ENCODE measurements at places on chromosomes 16 and 17.

- DNase-seq, result peak; percentile 60
Observed at GRCh38 chr16:588639-588888, 1.3 kb upstream of the RAB40C start.

- DNase-seq, result peak; percentile 69
Observed at GRCh38 chr17:751269-752001, 629 bp downstream of the GEMIN4 start.

DNA sequence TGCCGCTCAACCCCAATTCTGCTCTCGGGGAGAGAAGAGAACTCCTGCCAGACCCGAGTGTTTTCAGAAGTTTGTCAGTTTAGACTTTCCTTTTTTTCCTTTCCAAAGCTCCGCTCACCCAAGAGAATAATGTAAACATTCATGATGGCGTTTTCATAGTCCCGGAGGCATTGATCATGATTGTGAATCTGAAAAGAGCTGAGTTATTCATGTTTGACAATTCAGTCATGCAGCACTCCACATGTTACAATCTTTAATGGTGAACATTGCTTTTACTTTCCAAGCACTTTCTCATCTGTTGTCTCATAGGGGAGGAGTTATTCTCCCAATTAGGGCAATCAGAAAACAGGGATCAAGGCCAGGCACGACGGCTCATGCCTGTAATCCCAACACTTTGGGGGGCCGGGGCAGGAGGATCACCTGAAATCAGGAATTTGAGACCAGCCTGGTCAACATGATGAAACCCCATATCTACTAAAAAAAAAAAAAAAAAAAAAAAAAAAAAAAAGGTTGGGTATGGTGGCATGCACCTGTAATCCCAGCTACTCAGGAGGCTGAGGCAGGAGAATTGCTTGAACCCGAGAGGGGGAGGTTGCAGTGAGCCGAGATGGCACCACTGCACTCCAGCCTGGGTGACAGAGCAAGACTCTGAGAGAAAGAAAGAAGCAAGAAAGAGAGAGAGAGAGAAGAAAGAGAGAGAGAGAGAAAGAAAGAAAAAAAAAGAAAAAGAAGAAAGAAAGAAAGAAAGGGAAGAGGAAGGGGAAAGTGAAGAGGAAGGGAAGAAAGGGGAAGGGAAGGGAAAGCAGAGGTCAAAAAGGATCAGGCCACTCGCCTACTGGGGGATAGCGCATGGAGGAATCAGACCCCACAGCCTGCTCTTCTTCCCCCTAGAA, 70.0 kb upstream of the TNRC6C start:
- DNase-seq, result no peak

DNA sequence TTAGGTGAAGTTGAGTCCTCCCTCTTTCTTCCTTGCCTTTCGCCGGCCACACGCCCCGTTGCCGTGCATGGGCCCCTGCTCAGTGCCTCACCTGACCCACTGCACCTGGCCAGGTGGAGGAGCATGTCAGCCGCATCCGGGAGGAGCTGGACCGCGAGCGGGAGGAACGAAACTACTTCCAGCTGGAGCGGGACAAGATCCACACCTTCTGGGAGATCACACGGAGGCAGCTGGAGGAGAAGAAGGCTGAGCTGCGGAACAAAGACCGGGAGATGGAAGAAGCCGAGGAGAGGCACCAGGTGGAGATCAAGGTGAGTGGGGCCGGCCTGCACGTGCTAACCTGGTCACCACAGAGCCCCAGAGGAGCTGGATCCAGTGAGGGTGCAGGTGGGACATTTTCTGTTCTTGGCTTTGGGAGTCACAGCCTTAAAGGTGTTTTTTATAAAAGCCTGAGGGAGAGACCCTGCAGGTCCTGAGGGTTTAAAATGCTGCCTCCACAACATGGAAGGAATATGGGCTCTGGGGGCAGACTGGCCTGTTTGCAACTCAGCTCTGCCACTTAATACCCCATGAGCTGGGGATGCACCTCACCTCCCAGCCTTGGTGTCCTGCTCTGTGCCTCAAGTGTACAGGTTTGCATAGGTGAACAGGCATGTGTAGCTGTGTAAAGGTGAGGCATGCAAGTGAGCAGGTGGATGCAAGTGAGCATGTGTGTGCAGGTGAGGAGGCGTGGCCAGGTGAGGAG, 12.1 kb upstream of the DBNDD1 start:
- peak; percentile 53 for DNase-seq

GRCh38 chr16:12513076-12513790, 290.5 kb downstream of the CPPED1 start:
- no peak for DNase-seq

GRCh38 chr17:3919123-3919624, 2.9 kb upstream of the P2RX1 start:
- DNase-seq, result no peak

- DNase-seq, result no peak
Observed at GRCh38 chr17:13378361-13378760, 223.4 kb downstream of the HS3ST3A1 start.

DNA sequence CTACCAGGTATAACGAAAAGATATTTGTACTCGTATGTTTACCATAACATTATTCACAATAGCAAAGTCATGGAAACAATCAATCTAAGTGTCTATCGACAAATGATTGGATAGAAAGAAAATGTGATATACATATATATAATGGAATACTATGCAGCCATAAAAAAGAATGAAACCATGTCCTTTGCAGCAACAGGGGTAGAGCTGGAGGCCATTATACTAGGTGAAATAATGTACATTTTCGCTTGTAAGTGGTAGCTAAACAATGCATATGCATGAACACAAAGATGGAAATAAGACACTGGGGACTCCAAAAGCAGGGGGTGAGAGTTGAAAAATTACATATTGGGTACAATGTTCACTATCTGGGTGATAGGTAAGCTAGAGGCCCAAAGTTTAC, 124.0 kb downstream of the MYO1D start:
- DNase-seq, result no peak

GRCh38 chr17:17535957-17536356, 39.8 kb upstream of the RASD1 start:
- DNase-seq, result no peak

DNA sequence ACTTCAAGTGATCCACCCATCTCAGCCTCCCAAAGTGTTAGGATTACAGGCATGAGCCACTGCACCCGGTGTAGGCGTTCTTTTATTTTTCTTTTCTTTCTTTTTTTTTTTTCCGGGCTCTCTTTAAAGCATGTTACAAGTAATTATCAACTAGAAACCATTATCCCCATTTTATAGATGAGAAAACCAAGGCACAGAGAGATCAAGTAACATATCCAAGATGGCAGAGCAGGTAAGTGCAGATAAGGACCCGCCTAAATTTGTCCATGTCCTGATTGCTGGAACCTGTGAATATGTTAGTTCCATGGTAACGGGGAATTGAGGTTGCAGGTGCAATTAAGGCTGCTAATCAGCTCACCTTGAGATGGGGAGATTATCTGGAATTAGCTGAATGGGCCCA, 54.4 kb downstream of the MFSD11 start:
- DNase-seq, result no peak

GRCh38 chr16:69260019-69260418, 51.1 kb upstream of the VPS4A start:
- DNase-seq, result no peak

DNA sequence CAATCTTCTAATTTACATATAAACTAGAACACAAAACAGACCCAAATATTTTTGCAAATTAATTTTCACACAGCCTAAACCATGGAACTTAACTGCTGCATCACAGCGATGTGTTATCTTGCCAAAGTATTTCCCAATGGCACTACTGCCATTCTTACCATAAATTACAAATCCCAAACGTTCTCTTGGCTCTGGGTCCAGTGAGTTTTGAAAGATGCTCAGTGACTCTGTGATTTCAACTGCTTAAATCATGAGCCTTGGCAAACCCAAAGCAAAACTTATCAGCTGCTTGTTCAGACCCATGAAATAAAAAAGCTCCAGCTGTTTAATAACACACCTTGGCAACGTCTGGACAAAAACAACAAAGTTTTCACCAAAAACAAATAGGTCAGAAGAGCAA, 223.0 kb downstream of the CA10 start:
- DNase-seq, result no peak

DNA sequence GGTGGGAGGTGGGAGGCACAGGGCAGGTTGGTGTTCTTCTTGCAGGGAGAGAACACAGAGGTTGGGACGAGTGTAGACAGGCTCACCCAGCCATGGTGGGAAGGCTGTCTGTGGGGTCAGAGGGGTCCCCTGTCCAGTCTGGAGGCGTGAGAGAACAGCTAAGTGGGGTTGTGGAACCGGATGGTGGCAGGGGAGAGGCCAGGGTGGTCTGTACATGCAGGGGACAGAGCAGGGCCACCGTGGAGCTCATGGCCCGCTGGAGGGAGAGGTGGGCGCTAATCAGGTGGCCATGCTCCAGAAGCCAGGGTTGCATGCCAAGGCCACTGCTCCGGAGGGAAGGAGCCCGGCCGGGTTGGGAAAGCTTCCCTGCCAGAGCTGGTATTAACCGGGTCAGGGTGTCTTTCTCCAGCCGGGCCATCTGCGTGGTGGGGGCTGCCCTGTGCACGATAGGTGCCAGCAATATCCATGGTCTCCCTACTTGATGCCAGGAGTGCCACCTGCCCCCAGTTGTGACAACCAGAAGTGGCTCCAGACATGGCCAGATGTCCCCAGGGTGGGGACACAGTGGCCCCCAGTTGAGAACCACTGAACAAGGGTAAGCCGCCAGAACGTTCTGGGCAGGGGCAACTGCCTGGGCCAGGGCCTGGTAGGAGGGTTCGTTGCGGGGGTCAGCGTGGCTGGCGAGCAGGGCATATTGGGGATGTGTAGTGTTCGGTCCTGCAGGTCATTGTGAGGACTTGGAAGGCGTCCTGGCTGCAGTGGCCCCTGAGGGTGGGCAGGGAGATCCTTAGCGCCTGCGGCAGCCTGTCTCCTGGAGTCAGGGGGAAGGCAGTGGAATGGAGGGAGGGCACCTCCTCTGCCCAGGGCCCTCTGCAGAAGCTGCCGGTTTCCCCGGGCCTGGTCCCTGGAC, 5.1 kb downstream of the SNN start:
- no peak for DNase-seq

DNA sequence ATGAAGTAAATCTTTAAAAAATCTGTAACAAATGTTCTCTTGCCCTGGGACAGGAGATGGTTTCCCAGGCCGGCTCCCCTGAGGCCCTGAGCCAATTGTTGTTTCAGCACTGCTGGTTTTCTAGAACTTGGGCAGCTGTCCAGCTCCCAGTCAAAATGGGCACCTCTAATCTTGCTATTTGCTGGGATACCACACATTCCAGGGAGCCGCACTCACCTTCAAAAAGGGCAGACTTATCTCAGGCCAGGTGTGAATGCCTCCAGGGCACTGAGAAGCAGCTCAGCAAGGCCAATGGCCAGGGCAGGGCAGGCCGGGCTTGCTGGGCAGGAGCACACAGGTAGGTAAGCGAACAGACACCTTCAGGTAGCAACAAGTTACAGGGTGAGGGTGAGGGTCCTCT, 24.4 kb downstream of the TRIM16 start:
- DNase-seq, result no peak

DNA sequence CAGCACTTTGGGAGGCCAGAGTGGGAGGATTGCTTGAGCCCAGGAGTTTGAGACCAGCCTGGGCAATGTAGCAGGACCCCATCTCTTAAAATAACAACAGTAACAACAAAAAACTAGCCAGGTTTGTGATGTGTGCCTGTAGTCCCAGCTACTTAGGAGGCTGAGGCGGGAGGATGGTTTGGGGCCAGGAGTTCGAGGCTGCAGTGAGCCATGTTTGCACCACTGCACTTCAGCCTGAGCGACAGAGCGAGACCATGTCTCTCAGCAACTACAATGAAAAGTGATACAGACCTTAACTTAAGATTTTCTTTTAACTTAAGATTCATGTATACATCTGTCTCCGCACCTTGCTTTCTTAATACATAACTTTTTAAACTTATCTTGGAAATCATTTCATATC, 17.2 kb downstream of the NKD1 start:
- no peak for DNase-seq

GRCh38 chr17:13288248-13288647, 270.4 kb upstream of the ELAC2 start:
- no peak for DNase-seq

GRCh38 chr16:88464447-88465318, 11.6 kb downstream of the ZFPM1 start:
- peak; percentile 98 for DNase-seq

GRCh38 chr17:17713839-17714238, 32.6 kb downstream of the RAI1 start:
- no peak for DNase-seq

- no peak for DNase-seq
Observed at GRCh38 chr16:80167657-80168390, 373.0 kb upstream of the DYNLRB2 start.

DNA sequence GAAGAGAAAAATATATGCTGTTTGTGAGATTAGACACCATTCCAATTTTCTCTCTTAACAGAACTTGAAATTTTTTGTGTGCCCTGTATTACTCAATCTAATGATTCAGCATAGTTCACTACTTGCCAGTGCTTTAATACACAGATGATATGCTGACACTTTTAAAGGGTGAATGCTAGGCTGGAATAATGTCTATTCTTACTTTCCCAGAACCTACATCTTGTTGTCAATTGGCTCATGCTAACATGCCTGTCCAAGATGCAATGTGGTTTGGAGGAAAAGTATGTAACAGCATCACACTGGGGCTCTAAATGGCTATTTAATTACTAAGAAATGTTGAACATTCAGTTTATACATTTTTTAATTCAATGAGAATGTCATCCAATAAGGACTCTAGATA, 7.6 kb upstream of the MAP2K6 start:
- no peak for DNase-seq

- DNase-seq, result no peak
Observed at GRCh38 chr17:2235792-2236366, 67.7 kb downstream of the SMG6 start.

GRCh38 chr16:67663151-67663876, 2.6 kb downstream of the PARD6A start:
- DNase-seq, result peak; percentile 70

DNA sequence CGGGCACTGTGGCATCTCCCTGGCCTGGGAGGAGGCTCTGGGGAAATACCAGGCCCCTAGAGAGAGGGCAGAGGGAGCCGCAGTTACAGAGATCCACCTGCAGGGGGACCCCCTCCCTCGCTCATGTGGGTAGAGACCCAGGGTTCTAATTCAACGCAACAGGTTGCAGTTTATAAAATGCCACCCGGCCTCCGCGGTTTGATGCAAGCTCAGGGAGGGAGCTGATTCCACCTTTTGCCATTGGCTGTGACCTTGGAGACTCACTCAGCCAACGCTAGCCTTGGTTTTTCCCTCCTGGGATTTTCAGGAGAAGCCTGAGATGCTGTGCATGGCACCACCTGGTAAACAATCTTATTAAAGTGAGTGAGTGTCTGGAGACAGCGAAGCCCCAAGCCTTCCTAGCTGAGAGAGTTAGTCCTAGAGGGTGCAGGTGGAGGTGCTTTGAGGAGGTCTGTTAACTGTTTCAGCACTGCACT, 12.1 kb downstream of the TTLL6 start:
- peak; percentile 68 for DNase-seq

GRCh38 chr17:6476076-6476809, 32.0 kb downstream of the PIMREG start:
- no peak for DNase-seq

GRCh38 chr17:77675816-77676215, 282.7 kb upstream of the TNRC6C start:
- DNase-seq, result no peak

- DNase-seq, result peak; percentile 81
Observed at GRCh38 chr16:19809121-19809635, 75.5 kb downstream of the GPRC5B start.

Measured in NB4 (cell line).